ENCODE measurements at places on chromosomes 4 and X. TPM values are rescaled to one million over a fixed set of nuclear protein-coding genes. Genes with fewer than 3 reads are reported as not detected.

DNA sequence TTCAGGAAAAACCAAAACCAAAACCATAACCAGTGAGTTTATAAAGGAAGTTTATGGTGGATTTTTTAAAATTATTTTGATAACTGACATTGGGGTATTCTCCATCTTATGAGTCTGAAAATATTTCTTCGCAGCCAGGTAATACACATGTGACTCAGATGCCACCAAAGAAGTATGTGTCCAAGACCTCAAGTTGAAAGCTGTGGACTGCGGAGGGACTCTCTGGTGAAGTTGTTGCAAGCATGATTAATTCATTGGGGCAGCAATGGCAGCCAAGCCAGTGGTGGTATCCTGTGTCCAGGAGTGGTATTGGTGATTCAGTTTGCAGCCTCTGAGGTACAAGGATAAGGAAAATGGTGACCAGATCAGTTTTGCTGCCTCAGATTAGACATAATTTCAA lies 14.0 kb upstream of the ADH5 start:
- DNase-seq, result no peak

DNA sequence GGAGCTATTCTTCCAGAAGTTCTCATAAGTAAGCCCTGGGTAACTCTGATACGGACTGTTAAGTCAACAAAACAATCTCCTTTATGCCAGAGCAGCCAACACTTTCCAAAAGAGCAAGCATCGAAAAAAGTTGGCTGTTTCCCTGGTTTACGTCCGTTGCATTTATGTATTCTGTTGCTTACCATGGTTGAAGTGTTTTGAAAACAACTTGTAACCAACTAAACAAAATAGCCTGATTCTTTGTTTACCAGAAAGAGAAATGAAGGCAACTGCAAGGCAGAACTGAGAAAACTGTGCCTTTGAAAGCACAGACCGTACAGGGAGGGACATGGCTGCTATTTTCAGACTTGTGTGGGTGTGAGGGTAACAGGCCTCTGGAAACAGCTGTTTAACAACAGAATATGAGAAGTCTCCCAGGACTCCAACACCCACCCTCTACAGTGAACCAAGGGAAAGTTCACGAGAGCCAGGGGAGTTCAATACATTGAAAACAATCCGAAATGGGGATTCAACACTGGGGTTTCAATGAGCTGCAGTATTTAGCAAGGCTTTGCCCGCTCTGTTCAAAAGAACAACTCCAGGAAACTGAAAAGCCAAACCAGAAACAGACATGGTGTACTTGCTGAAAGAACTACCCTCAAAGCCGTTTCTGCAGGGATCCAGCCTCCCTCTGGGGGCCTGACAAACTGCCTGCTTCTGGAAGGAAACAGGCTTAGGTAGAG lies 95.8 kb upstream of the EGFL6 start:
- DNase-seq, result no peak

DNA sequence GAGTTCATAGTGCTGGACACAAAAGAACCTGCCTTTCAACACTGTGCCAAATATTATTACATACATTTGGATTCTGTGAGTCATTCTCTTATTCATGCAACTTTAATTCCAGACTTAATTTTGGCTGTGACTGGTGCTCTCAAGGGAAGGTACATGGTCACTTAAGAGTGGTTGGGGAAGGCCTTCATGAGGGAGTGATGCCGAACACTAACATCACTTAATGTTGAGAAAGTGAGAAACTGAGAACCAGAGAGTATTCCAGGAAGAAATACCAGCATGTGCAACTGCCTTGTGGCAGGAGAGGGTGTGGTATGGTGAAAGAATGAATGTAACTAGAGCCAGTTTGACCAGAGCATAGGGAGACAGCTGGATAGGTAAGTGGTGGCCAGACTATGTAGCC lies 41.5 kb upstream of the FHDC1 start:
- DNase-seq, result no peak

- no peak for DNase-seq
Measured at GRCh38 chrX:39149761-39150160, 348.5 kb downstream of the MID1IP1 start.

DNA sequence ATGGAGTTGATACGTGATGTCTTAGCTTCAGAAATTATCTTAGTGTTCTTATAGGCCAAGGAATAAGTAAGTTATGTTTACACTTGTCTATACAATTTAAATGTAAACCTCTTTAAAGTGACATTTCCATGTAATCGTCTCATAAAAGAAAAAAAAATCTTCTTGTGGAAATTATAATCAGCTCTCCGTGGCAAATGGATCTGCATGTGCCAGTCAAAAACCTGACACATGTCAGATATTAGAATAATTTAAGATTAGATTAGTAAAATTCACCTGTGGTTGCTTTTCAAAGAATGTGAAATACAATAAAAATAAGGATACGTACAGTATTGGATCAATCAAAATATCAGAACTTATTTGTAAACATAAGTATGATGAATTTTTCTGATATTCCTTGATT lies 263.9 kb downstream of the ADAMTS3 start:
- no peak for DNase-seq

DNA sequence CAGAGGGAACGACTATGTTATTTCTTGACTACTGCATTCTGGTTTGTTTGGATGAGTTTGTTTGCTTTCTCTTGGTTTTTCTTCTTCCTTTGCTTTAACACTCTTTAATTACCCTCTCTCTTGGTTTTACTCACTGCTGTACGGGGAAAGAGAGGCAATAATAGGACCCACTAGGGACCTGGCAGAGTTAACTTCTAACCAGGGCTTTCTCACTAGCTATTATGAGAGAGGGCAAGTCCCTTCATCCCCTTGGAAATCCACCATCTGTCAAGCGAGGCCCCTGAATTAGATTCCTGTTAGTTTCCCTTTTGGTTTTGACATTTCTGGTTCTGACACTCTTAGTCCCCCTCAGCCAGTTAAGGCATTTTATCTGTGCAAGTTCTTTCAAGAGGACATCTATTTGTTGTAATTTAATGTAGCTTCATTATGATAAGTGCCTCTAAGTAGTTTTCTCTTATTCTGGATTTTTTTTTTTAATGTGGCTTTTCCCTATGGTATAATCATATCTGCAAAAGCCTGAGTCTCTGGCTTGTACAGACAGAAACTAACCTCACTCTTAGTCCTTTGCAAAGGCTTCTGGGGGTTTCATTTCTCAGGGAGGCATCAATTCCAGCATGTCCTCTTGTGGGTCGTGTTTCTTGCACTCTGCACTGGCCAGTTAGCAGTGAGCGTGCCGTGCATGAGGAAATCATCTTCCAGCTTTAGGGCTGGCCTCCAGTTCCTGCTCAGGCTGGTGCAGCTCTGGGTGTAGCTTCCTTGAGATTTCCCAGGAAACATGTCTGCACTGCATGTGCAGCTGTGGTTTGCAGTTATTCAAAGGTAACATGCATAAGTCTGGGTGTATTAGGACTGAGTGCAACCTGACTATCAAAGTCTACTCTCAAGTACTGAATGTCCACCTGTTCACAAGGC lies 221.3 kb downstream of the STIM2 start:
- no peak for DNase-seq

Gene CXCL1
- polyA plus RNA-seq, result not detected

- DNase-seq, result no peak
Measured at GRCh38 chr4:75860606-75861005, 41.6 kb downstream of the PPEF2 start.

DNA sequence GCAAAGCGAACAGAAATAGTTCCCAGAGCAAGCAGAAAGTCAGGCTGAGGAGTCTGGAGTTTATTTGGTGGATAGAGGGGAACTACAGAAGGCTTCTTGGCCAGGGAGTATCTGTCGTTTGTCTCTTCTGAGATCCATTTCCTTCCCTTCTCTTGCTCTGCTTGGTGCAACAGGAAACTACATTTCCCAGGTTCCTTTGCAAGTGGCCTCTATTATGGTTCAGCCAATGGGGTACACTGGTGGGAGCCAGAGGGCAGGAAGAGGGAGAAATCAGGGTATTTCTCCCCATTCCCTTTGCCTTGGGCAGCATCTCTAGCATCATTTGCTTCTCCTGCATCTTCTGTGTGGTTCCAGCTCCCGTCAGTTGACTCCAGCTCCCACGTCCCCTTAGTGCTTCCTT lies 142.1 kb downstream of the BCOR start:
- DNase-seq, result no peak

Gene ELOVL6
- polyA plus RNA-seq, result 29.2 TPM

DNA sequence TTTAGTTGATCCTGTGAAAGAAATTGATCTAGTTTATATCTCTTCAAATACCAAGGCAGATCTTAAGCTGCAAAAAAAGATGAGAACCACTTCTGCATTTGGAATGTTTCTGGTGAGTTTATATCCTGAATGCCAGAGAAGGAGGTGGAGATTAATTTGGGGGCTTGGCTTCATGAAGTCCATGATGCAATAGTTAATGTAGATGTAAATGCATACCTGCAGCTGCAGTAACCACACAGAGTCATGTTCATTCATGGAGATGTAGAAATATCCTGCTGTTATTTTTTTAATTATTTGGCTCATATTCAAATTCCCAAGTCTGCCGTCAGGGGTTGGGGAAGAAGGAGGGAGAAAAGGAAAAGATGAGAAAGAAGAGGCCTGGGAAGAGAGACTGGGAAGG lies at the start of gene SULT1E1:
Gene SULT1E1 (minus strand): TSS at position 94 of the 400 bp plus-strand sequence. CDS start 2,501 bp downstream, outside the sequence.
- no peak for DNase-seq

Gene ZNF81
- 6.0 TPM for polyA plus RNA-seq

DNA sequence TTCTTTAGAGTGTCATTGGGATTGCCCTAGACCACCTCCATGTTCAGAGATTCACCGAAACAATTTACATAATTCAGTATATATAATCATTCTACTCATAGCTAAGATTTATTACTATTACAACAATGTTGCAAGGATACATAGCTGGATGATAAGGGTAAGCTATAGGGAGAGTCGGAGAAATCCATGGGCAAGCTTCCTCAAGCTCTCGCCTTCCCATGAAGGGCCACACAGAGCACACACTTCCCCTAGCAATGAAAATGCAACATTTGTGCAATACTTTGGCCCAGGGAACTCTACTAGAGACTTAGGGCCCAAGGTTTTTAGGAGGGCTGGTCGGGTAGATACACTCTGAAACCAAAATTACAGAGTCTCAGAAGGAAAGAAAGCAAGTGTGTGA lies 49.7 kb upstream of the ABCG2 start:
- DNase-seq, result no peak

- no peak for DNase-seq
Measured at GRCh38 chr4:37893164-37893563, 2.3 kb downstream of the TBC1D1 start.

DNA sequence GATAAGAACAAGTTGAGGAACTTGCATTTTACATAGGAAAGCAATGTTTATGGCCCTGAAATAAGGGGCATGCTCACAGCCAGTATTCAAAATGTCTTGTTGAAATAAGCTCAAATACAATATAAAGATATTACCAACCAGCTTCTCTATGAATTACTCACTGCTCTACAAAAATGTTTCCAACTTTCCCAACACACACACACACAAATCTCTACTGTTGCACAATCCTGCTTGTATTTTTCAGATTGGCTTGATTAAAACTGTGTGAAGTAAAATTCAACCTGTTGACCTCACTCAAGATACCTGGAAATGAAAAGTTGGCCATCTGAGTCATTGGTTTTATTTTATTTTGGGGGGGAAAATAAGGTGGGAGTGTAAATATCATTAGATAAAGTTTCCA lies 128.6 kb downstream of the CHIC2 start:
- DNase-seq, result no peak

DNA sequence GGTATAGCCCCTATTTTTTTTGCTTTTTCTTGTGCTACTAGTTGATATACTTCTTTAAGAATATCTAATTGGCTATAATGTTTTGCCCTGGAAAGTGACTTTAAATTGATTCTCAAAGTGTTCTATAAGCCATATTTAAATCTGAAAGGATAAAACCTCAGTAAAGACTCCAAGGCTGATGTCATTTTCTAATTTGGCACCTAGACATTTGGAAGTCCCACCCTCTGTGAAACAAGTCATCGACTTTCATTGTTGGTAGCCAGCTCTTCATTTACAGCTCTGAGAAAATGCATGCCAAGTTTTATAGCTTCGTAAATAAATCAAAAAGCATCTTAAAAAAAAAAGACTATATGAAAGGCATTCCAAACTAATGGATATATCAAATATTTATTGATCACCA lies 18.0 kb upstream of the STAG2 start:
- DNase-seq, result no peak

- DNase-seq, result no peak
Measured at GRCh38 chr4:38235354-38235753, 275.2 kb downstream of the PTTG2 start.

Gene MAP3K15
- 5.4 TPM for polyA plus RNA-seq

- DNase-seq, result no peak
Measured at GRCh38 chr4:73742490-73743160, 2.3 kb downstream of the CXCL8 start.

GRCh38 chr4:183333202-183333601 lies 11.0 kb upstream of the CLDN24 start:
- no peak for DNase-seq

Gene P2RY10
- polyA plus RNA-seq, result 0.46 TPM

- no peak for DNase-seq
Measured at GRCh38 chr4:97548186-97548585, 595.1 kb downstream of the STPG2 start.

- DNase-seq, result no peak
Measured at GRCh38 chr4:11072999-11073398, 355.7 kb downstream of the HS3ST1 start.

Gene TKTL1
- 0.22 TPM for polyA plus RNA-seq

GRCh38 chrX:55039471-55039870 lies 8.7 kb upstream of the ALAS2 start:
- no peak for DNase-seq

Gene MAB21L2
- not detected for polyA plus RNA-seq

GRCh38 chr4:114512595-114513295 lies 85.9 kb upstream of the UGT8 start:
- DNase-seq, result no peak

- no peak for DNase-seq
Measured at GRCh38 chr4:10879411-10880110, 195.0 kb upstream of the CLNK start.

GRCh38 chrX:149504226-149504914 lies 736 bp downstream of the IDS start:
- DNase-seq, result no peak

DNA sequence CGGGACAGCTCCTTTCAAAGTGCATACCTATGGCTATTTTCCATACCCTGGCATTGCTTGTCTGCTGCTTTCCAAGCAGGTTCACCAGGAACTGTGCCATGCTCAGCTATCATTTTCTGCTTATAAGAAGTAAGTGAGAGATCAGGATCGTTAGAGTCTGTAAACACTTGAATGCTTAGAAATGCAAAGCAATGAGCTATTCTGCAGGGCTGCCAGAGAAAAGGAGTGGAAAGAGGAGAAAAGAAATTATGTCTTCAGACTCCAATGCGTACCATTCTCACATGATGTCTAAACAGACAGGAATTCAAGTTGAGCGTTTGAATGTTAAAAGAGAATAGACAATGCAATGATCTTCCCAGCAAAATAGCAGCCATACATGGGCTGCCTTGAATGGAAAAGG lies 245.5 kb upstream of the SLC7A11 start:
- DNase-seq, result no peak

GRCh38 chr4:84908876-84909275 lies 57.6 kb downstream of the WDFY3 start:
- no peak for DNase-seq

- no peak for DNase-seq
Measured at GRCh38 chrX:16445166-16445752, 204.7 kb upstream of the S100G start.

Gene COX7B2
- polyA plus RNA-seq, result not detected

Gene RAB9B
- polyA plus RNA-seq, result 4.1 TPM
